SJSA1 (cell line): ENCODE measurements at places on chromosomes 6 and 20. TPM values are rescaled to one million over a fixed set of nuclear protein-coding genes. Genes with fewer than 3 reads are reported as not detected.

DNA sequence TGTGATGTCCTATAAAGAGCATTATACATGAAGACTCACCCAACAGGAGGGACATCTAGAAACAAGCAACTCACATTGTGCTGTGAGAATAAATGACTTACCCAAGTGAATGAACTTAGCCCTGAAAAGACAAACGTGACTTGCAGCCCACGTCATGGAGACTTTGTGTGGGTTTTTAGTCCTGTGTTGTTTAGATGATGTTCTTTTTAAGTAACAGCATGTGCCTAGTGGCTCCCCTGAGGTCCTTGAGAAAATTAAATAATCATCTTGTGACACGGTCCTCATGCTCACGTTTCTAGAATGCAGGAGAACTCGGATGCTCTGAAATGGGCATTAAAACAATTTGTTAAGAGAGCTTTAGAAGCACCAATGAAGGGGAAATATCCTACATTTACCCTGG, 165.1 kb downstream of the SASH1 start:
- DNase-seq: no peak

- no peak for DNase-seq
Measured at GRCh38 chr20:24961384-24962181, 12.5 kb downstream of the CST7 start.

The GMPR gene
- 17.7 and 21.3 TPM in 2 replicates for total RNA-seq

The NOL7 gene
- 168 and 354 TPM in 2 replicates for total RNA-seq

The ARFGEF2 gene
- total RNA-seq: 21.9 and 32.9 TPM in 2 replicates

DNA sequence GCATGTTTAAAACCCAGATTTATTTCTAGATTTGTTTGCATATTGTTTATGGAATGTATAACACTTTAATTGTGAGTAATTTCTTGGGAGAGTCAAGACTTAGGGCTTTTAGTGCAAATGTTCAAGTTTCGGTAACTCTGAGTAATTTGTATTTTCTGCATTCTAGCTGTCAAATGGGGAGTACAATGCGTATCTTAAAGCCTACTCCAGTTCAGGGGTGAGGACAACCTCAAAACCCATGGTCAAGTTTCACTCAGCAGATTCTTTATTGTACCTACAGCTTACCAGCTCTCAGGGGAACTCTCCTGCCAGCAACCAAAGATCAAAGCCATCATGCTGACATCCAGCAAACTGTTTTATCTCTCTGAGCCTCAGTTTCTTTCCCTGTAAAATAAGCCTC, 458.6 kb upstream of the JARID2 start:
- DNase-seq: no peak

DNA sequence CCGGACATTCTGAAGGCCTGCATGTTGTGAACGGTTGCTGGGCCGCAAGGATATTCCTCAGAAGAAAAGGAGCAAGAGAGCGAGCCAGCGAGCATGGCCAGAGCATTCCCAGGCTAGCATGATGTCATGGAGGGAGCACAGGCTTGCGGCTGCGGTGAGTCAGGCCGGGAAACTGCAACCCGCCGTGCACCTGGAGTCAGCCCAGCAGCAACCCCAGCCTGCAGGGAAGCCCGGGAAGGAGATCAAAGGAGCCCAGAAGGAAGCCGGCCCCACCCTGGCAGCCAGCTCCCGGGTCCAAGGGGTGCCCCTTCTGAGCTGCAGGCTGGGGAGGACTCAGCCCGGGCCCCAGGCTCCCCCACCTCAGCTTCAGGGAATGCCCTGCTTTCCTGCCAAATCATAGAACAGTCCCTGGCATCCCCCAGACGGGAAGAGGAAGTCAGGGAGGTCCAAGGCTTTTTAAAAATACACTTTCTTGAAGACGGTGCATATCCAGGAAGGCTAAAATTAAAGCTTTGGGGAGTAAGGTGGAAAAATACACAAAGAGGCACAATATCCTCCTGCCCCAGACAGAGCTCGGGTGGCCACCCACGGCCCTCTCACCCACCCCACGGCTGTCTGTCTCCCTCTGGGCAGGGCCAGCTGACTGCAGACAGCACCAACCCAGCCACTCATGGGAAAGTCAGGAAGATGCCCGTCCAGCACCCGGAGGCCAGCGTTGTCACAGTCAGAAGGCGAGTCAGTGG, 53.7 kb downstream of the BMP7 start:
- peak; percentile 85 for DNase-seq

GRCh38 chr6:145312481-145312880, 422.8 kb downstream of the EPM2A start:
- DNase-seq: no peak

DNA sequence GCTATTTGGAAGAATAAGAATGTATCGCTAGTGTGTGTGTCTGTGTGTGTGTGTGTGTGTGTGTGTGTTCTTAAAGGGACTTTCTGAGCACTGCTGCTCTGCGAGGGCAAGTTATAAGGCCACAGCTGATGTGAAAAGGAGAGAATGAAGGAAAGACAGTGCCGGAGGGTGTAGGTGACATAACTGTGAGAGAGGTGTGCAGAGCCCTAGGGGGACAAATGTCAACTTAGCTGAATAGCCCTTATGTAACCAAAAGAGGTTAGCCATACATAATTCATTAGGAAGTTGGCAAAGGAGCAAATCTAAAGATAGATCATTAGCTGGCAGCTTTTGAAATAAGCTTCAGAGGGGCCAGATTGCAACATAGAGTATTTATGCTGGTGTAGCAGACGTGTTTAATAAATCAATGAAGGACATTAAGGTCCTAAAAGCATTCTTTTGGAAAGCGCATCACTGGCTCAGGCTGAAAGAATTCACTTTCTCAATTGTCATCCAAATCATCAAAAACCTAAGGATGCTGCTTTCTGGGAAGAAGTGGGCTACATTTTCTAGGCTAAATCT, 81.0 kb downstream of the NDUFAF5 start:
- DNase-seq: no peak

- no peak for DNase-seq
Measured at GRCh38 chr6:110723017-110723416, 92.3 kb downstream of the CDK19 start.

DNA sequence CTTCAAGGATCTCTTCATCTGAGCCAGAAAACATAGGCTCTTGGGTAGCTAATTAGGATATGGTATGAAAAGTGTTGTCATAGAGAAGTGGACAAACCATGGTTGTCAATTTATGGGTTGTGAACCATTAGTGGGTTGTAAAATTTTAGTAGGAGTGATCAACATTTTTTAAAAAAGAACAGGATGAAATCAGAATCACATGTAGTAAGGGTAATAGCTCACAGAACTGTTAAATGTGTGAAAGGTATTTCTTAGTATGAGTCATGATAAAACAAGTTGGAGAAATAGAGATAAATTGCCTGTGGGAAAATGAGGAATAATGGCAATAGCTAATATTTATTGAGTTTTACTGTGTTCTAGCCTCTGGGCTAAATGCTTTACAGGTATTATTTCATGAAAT, 113.4 kb downstream of the MAP3K4 start:
- no peak for DNase-seq

DNA sequence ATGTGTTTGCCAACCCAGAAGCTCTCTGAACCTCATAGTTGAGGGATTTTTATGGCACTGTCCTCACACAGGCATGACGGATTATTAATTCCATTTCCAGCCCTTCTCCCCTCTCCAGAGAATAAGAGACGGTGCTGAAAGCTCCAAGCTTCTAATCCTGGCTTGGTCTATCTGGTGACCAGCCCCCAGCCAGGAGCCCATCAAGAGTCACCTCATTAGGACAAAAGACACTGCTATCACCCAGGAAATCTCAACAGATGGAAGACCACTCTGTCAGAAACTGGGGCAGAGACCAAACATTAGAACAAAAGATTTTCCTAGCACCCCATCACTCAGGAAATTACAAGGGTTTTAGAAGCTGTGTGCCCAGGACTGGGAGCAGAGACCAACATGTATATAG, 48.2 kb downstream of the STMND1 start:
- DNase-seq: no peak

GRCh38 chr6:149896491-149896890, 1.4 kb downstream of the RAET1E start:
- DNase-seq: peak; percentile 37

The RIPPLY2 gene
- total RNA-seq: not detected in 2 replicates

DNA sequence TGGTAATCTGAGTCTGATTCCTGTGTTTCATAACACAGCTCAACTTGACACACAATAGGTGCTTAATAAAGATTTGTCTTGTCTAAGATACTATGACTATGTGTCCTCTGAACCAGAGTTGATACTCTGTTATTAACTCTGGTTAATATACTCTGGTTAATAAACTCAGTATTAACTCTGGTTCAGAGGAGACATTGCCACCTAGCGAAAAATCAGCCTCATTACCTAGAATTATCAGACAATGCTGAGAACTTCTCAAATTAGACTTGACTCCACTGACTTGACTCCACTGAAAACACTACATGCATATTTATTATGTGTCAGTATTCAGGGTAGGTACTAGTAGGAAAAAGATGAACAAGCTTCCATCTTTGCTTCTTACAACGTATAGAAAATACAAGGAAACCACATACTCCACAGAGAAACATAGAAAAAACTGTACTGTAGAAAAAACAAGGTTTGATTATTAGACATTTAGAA, 73.9 kb downstream of the AHI1 start:
- peak; percentile 10 for DNase-seq

- DNase-seq: no peak
Measured at GRCh38 chr20:63831646-63831992, 555 bp upstream of the ZBTB46 start.

GRCh38 chr6:160837146-160837545, 135.1 kb downstream of the PLG start:
- DNase-seq: no peak

GRCh38 chr6:134309227-134309626, 8.7 kb downstream of the SGK1 start:
- no peak for DNase-seq

The PHACTR3 gene
- total RNA-seq: not detected in 2 replicates

- no peak for DNase-seq
Measured at GRCh38 chr6:26392932-26393636, 9.0 kb upstream of the BTN3A1 start.

The TPBG gene
- total RNA-seq: 37.7 and 43.8 TPM in 2 replicates

- no peak for DNase-seq
Measured at GRCh38 chr20:62473717-62474603, 1.8 kb downstream of the GATA5 start.

DNA sequence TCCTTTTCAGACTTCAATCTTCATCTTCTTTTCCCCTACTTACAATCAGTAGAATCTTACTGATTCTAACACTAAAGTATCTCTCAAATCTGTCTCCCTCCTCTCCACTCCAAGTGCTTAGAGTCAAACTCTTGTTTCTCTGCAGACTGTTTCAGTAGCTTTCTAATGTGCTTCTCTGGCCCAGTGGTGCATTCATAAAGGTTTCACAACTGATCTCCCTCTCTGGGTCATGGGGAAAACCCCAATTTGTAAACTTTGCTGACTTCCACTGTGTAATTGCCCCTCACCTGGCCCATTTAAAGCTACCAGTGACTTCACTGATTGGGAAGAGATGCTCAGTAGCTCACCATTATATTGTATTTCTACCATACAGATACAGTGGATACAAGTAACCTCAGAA, 183.6 kb downstream of the FAXC start:
- no peak for DNase-seq

The NEURL2 gene
- total RNA-seq: 1.9 and 2.7 TPM in 2 replicates
